ENCODE measurements at places on chromosomes 12 and 14.

DNA sequence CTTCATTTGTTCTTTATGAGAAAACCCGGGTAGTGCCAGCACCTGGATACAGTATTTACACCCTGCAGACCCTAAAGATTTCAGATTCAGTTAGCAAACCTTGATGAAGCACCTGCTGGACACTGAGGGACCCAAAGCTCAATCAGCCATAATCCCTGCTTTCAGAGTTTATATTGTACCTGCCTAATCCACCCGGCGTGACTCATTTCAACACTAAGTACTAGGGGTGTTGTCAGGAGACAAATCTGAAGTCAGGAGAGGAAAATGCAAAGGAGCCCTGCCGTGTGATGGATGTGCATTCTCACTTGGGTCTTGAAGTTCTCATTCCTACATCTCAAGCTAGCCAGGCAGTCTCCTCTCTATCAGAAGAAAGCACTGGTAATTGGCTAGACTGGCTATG lies 176.7 kb upstream of the BCL2L14 start:
- no peak for DNase-seq

GRCh38 chr12:57234571-57235016 lies 5.1 kb downstream of the SHMT2 start:
- DNase-seq: peak; percentile 25

DNA sequence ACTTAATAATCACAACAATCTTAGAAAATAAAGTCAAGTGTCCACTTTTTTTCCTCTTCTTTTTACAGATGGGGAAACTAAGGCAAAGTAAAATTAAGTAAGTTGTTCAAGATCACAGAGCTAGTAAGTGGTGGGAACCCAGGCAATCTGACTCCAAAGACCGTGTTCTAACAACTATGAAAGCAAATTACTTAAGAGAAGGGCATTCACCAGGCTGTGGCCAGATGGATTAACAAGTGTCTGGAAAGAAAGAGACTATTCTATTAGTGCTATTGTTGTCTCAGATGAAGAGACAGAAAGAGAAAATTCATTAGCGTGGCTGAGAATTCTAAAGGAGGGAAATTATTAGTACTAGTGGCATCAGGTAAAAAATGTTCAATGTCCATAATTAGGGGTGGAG lies 48.5 kb downstream of the FGD6 start:
- no peak for DNase-seq

DNA sequence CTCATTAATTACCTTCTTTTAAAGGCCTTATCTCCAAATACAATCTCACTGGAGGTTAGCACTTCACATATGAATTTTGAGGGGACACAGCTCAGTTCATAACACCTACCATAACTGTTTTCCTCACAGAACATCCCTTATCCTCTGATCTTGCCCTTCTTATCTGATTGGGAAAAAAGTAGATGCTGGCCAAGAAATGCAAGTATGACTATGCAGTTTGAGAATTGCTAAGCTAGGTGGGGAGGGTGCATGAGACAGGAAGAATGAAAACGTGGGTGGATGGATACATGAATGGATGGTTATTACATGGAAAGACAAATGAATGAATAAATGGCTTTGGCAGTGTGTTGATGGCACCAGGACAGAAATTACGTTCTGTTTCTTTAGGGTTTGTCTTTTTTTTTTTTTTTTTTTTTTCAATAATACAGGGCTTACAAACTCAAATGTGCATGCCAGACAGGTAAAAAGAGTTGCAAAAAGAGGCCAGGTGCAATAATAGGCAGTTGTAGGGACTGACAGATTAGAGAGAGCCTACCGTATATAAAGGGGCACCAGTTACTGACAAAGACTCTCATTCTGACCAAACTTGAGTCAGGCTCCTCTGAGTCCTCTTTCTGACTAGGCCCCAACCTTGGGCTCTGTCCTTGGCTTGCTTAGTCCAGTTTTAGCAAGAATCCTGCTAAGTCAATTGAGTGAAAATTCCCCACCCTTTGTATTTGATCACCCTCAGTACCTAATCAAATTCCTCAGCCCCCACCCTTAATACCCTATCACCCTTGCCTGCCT lies 304.9 kb downstream of the ZFP36L1 start:
- no peak for DNase-seq

DNA sequence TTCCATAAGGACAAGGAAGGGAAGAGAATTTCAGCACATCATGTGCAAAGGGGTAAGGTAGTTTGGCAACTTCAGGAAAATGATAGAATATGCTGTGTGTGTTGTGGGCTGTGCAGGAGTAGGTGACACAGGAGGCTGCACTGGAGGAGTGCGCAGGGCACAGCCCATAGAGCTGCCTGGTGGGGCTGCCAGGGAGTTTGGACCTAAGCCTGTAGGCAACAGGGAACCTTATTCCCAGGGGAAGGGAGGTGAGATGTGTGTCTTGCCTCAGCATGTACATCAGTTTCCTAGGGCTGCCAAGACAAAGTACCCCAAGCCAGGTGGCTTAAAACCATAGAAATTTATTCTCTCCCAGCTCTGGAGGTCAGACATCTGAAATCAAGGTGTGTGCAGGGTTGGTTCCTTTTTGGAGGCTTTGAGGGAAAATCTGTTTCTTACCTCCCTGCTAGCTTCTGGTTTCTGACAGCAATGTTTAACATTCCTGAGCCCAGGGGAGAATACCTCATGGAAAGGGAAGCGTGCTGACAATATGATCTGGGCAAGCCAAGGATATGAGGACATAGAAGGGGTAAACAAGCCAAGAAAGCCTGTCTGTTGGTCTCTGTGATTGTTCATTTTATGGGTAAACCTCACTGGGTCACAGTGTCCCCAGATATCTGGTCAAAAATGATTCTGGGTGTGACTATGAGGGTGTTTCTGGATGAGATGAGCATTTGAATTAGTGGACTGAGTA lies 174.0 kb upstream of the NTF3 start:
- DNase-seq: no peak
